NCI-H187 treated with DMSO at 0.1 percent for 48 hours (cell line): ENCODE measurements at places on chromosomes 6 and 20.

GRCh38 chr6:52617087-52617486 lies 40.2 kb upstream of the TRAM2 start:
- no peak for DNase-seq

DNA sequence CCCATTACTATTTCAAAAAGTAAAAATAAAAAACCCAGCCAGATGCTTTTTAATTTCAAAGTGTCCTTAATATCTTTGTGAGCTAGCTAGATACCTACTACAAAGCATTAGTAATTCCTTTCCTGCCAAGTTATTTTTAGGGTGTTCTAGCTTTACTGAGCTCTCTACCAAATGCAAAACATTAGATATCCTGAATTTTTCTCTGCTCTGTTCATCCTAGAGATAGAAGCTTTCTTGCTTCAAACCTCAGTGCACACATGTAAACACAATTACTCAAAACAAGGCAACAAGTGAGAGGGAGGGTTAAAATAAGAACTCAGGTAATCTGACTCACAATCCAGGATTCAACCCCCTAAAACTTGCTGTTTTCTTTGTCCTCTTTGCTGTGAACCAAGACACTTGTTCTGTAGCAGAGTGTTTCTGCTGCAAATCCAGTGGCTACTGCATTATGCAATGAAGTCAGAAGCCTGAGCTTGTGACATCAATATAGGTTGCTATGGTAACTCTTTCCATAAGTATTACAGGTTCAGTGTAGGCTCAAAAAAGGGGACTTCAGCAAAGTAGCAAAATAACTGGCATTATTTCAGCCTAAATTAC lies 72.6 kb upstream of the STXBP5 start:
- DNase-seq: no peak

DNA sequence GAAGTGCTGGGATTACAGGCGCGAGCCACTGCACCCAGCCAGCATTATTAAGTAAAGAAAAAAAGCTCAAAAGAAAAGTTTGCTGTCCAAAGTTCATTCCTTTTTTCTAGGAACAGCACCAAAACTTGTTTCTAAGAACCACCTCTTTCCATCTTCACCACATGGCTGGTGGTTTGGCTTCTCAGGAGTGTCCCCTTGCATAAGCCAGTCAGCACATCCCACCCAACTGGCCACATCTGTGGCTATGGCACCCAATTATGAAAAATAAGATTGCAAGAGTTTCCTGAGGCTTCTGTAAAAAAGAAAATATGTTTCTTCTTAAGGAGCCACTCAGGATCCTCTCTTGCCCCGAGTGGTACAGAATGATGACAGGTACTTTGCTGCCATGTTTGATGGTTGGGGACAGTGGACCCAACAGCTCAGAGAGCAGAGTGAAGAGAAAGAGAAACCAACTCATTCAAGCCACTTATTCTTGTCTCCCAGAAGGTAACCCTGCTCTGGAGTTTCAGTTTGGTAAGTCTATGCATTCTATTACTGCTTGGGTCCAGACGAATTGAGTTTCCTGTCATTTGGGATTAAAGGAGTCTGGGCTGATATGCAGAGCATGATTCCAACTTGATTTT lies 65.3 kb downstream of the PSMB1 start:
- no peak for DNase-seq

GRCh38 chr6:74925683-74926082 lies 280.2 kb downstream of the COL12A1 start:
- DNase-seq: no peak

DNA sequence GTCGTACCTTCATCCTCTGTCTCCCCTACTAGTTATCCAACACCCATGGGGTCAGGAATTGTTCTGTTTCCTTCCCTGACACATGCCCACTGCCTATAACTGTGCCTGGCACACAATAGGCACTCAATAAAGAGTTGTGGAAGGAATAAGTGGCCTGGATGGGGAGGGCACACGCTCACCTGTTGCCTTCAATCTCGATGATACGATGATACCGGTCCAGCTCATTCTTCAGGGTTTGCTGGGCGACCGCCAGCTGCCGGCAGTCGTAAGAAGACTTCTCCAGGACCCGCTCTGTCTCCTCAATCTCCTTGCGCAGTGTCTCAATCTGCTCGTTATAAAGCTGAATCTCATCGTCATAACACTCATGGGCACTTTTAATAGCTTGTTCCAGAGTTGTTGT lies 32.5 kb downstream of the BFSP1 start:
- no peak for DNase-seq

GRCh38 chr6:5279891-5280338 lies 18.6 kb downstream of the FARS2 start:
- no peak for DNase-seq

DNA sequence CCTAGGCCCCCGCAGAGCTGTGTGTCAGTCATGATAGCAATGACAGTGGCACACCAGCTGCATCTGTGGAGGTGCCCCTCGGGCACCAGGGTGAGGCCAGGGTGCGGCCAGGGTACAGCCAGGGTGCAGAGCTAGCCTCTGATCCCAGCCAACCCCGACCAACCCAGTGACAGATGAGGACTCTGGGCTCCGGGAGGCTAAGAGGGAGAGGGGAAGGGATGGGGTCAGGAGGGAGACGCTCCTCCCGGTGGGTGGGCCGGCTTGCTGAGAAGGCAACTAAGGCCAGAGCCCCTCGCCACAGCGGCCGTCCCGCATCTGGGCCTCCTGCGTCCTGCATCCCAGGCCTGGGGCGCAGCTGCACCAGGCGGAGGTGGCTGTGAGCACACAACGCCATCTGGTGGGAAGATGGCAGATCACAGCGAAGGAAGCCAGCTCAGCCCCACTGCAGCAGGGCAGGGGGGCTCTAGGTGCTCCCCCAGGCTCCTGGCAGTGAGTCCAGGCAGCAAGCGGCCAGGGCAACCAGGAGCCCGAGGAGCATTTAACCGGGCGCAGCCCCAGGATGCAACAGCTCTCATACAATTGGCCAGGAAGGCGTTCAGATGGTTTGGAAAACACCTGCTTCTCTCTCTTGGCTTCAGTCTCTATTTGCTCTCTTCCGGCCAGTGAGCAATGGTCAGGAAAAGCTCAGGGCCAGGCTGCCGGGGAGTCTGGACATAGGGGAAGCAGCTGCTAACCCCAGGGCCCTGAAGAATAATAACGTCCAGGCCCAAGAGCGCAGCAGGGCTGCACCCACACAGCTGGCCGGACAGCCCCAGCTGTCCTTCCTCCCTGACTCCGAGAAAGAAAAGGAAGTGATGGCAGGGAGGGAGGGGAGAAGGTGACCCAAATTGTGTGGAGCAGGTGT lies 169.4 kb downstream of the TAF4 start:
- no peak for DNase-seq

DNA sequence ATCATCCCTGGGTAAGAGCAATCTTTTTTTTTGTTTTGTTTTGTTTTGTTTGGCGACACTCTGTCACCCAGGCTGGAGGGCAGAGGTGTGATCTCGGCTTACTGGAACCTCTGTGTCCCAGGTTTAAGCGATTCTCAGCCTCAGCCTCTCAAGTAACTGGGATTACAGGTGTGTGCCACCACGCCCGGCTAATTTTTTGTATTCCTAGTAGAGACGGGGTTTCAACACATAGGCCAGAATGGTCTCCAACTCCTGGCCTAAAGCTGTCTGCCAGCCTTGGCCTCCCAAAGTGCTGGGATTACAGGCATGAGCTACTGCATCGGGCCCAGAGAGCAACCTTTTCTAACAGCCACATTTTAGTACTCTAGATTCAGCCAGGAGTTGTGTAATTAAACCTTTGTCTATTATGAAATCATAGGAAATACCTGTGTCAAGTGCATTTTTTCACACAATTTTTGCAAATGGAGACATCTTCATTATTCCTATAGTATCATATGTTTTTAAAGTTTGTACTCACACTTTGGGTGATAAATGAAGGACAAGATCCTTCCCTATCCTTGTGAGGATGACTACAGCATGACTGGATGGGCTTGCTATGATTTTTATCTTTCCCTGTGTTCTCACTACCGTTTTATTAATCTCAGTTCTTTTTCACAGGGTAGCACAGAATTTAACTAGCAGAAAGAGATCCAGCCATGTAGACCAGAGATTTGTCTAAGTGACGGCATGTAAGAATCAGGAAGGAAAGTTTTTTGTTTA lies 82.6 kb downstream of the OR2B2 start:
- DNase-seq: no peak

DNA sequence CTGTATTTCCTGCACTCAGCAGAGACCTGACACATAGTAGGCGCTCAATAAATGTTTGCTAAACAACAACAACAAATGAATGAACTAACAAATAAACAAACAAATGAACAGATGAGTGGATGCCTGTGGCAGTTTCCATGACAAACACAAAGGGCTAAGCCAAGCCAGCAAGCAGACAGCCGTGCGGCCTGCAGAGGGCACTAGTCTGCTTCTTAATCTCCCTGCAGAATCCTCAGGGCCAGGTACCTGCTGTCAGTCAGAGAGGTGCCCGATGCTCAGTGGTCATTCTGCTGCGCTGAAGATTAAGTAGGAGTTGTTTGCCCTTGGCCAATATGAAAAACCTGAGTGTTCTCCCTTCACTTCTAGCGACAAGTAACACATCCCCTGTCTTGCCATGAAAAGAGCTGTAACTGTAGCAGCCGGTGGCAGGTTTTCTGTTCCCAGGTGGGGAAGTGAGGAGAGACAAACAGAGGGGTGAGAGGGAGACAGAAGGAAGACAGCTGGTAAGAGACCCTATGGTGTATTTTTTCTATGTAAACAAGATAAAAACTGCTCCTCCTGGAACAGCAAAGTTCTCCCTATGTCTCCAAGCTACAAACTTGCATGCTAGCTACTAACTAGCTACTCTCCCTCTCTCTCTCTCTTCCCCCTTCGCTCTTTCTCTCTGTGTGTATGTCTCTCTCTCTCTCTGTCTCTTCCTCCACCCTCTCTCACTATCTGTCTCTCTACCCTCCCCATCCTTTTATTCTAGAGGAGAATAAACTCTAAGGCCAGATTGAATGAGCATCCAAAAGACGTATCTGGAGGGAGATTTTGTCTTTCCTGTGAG lies at the start of gene MC3R:
TSS of gene MC3R (plus strand) at position 779 of the 829 bp plus-strand sequence. CDS start 112 bp downstream, outside the sequence.
- DNase-seq: peak; percentile 17

DNA sequence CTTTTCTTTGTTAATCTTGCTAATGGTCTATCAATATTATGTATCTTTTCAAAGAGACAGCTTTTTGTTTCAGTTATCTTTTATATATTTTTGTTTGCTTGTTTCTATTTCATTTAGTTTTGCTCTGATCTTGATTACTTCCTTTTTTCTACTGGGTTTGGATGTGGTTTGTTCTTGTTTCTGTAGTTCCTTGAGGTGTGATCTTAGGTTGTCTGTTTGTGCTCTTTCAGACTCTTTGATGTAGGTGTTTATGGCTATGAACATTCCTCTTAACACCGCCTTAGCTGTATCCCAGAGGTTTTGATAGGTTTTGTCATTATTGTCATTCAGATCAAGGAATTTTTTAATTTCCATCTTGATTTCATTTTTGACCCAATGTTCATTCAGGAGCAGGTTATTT lies 26.8 kb upstream of the TNFAIP3 start:
- no peak for DNase-seq

GRCh38 chr20:59912609-59913008 lies 20.8 kb downstream of the SYCP2 start:
- no peak for DNase-seq

GRCh38 chr6:5499644-5500306 lies 238.5 kb downstream of the FARS2 start:
- DNase-seq: no peak

DNA sequence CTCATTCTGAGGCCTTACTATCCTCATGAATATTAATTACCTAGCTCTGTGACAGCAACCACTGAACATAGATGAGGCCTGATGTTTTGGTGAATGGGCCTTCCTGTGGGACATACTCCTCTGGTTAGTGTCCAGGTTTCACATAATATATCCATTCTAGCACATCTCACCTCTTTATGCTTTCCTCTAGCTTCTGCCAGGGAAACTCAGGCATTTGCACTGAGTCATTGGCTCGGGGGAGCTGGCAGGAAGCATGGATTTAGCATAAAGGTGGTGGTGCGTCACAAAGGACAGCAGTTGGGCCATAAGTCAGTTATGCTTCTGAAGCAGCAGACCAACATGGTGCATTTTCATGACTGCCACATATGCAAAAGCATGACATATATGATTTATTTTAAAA lies 37.5 kb upstream of the TMEM170B start:
- DNase-seq: no peak

GRCh38 chr6:87421576-87421975 lies 13.8 kb downstream of the CFAP206 start:
- DNase-seq: no peak

DNA sequence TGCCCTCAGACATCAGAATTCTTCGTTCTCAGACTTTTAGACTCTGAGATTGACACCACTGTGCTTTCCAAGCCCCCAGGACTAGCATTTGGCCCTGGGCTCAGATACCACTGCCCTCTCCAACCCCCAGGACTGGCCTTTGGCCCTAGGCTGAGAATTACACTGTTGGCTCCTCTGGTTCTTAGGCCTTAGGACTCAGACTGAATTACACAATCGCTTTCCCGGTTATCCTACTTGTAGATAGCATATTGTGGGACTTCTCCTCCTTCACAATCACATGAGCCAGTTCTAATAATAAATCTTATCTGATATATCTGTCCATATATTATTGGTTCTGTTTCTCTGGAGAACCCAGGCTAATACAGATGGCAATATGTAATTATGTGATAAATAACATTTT lies 1725.5 kb downstream of the GRIK2 start:
- no peak for DNase-seq

DNA sequence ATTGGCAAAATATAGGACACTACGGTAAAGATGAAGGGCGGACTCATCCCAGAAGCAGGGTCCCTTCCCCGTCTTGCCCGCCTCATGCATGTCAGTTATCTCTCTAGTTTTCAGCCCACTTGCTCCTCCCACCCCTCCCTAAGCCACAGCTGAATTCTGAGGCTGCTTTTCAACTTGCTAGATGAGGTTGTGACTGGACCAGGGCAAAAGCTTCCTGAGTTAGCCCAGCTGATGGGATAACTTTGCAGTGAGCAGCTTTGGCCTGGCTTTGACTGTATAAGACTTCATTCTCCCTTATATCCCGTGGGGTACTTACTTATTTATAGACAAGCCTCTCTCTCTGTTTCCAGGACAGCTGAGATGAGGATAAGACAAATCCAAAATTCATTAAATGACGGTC lies 23.2 kb downstream of the GHRH start:
- DNase-seq: no peak

DNA sequence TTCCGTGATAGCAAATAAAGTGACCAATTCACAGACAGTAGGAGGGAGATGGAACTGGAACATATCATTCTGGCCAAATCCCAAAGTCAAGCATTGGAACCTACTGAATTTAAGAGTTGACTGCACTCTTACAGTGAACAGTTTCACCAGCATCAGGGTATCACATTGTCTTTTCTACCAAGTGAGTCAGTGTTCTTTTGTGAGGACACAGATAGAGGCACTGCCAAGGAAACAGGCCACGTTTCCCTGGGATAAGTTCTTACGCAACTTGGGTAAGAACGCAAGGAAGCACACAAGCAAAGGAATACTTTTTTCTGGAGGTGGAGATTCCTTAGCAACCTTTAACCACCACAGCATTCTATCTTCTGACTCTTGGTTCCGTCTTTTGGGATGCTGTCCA lies 28.6 kb upstream of the ENPP5 start:
- no peak for DNase-seq

GRCh38 chr20:10714236-10714975 lies 40.6 kb upstream of the JAG1 start:
- no peak for DNase-seq
